ENCODE measurements at places on chromosomes 11 and 22.

DNA sequence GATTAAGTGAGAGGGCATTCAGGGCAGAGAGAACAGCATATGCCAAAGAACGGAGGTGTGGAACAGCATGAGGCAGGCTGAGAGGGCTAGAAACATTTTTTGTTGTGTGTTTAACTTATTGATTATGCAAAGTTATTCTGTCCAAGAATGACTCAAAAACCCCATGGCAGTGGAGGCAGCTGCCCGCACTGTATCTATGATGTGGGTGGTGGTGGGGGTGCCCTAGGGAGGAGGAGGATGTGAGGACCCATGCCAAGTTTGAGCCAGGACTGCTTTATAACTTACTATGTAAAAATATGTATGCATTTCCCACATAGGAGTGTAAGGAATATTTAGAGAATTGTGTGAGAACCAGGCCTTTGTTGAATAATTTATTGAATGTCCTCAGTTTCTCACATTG lies 85.4 kb upstream of the GNAZ start:
- DNase-seq = no peak

DNA sequence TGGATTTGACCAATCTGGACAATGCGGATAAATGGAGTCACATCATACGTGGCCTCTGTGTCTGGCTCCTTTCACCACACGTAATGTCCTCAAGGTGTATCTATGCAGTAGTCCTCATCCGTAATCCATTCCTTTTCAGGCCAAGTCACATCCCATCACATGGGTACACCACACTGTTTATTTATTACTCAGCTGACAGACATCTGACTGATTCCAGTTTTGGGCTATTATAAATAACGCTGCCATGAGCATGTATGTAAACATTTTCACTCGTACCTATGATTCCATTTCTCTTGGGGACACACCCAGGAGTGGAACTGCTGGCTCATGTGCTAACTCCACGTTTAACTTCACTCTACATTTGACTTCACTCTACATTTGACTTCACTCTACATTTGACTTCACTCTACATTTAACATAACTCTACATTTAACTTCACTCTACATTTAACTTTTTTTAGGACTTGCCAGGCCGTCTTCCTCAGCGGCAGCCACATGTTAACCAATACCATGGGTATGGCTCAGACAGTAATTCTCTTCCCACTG lies 52.1 kb downstream of the SHANK2 start:
- no peak for DNase-seq

DNA sequence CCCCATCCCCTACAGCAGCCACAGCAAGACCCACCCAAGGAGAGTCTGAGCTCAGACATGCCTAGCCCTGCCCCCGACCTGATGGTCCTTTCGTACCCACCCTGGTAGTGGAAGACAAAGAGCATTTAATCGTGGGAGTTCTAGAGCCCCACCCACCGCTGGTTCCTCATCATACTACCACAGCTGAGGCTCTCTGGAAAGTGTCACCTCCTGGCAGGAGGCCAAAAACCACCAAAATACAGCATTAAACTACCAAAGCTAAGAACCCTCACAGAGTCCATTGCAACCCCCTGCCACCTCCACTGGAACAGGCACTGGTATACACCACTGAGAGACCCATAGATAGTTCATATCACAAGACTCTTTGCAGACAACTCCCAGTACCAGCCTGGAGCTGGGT lies 311.1 kb downstream of the TENM4 start:
- DNase-seq = no peak

- no peak for DNase-seq
Measured at GRCh38 chr11:27663326-27663725, 36.9 kb downstream of the BDNF start.

- DNase-seq = no peak
Measured at GRCh38 chr11:86119077-86119476, 50.2 kb upstream of the PICALM start.

GRCh38 chr11:3849297-3849874 lies 6.1 kb upstream of the STIM1 start:
- DNase-seq = no peak

DNA sequence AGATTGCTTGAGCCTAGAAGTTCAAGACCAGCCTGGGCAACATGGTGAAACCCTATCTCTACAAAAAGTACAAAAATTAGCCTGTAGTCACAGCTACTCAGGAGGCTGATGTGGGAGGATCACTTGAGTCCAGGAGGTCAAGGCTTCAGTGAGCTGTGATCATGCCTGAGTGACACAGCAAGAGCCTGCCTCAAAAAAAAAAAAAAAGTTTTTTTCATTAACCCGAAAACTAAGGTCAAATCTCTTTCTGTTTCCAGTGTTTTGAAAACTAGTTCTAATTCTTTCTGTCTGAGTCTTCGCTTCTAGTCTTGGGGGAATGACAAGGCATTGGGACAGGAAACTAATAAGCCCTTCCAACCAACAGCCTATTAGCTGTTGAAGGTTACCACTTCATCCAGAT lies 57.6 kb downstream of the LIF start:
- no peak for DNase-seq

DNA sequence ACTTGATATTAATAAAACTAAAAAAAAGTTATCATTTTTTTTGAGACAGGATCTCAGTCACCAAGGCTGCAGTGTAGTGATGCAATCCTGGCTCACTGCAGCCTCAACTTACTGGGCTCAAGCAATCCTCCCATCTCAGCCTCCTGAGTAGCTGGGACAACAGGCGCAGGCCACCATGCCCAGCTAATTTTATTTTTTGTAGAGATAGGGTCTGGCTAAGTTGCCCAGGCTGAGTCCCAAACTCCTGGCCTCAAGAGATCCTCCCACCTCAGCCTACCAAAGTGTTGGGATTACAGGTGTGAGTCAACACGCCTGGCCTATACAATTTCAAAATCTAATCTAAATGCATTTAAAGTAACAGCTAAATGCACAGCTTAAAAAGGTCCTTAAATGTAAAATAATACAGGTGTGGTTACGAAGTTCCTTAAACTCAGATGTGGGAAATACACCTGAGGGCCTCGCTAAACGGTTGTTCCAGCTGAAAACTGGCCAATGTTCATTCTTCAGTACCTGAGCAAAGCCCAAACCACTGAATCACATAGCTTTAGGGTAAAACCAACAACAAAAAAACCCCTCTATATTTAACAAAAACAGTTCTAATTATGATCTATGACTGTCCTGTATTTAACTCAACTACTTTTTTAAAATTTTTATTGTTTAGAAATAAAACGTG lies 11.8 kb downstream of the NAP1L4 start:
- no peak for DNase-seq

DNA sequence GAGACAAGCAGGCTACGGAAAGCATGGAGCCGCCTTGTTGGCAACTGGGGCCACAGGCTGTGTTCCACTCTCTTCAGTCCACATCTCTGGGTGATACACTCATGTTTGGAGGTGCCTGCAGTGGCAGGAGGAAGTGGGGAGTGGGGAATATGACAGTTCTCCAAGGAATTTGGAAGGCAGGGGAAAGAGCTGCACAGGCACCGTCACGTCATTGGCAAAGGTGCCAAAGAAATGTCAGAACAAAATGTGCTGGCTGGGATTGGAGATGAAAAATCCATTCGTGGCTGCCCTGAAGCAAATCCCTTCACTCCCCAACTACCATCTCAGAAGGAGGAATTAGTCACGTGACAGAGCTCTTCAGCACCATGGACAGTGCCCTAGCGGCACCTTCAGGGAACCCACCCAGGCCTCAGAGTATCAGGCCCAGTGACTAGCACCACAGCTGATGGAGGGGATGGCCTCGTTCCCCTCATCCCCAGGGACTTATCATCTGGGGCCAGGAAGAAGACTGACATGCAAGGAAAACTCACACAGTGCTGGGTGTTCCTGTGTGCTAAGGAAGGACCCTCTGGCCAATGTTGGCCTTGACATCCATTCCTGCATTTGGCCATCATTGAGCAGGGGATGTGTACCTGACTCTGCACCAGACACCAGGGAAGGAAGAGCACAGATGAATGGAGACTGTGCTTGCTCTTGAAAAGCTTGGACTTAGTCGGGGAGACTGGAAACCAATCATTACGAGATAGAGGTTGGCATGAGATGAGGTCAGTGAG lies 48.5 kb upstream of the PRDM11 start:
- DNase-seq = peak; percentile 85

DNA sequence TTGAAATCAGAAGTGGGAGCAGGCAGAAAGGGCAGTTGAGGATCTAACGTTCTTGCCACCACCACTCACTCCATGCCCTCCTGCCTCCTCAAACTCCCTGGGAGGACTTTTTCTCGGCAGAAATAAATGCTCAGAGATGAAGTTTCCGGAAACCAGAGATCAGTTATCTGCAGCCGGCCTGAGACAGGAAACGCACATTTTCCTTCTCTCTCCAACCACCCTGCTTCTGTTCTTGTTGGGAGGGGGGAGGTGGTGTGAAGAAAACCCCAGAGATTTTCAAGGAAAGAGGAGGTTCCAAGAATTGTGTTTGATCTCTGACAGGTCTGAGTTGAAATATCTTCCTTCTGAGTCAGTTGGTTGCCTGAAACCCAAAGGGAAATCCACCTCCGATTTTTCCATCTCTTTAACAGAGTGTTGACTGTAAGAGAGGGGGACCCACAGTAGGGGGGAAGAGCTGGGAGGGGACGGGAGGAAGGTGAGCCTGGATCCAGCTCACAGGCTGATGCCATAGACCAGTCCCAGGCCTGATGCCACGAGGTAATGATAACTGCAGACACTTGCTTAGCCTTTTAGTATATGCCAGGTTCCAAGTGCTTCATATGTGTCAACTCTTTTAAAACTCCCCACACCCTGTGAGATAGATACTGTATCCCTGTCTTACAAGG lies 100.8 kb downstream of the TRAF6 start:
- DNase-seq = no peak

DNA sequence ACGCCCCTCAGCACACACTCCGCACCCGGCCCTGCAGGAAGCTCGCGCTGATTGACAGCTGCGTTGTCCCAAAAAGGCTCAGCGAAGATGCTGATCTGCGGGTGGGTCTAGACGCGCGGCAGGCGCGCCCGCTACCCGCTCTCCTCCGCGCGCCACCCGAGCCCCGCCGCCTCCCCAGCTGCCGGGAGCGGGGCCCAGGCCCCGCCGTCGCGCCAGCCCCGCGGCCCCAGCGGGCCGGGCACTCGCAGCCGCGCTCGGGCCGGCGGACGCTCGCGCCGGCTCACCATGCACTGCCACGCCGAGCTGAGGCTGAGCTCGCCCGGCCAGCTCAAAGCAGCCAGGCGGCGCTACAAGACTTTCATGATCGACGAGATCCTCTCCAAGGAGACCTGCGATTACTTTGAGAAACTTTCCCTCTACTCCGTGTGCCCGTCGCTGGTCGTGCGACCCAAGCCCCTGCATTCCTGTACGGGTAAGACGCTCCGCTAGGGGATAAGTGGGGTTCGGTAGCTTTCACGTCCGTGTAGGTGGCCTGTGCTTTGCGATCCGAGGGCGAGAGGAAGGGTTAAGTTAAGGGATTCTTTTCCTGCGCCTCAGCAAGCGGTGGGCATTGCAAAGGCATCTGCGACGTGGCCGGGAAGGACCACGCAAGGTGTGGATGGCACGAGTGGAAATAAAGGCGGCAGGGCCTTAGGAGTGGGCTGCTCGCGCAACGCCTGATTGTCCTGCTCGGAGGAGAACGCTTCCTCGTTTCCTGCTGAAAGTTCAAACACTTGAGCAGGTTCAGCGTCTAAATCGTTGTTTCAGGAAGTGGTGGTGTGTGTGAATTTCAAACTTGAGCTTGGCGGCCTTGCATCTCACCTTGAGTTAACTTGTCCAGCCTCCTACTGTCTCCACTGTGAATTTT lies at the start of gene BARX2:
BARX2 (plus strand) TSS at position 98 of the 907 bp plus-strand sequence; CDS start at position 286, 188 bp downstream.
- peak; percentile 68 for DNase-seq

DNA sequence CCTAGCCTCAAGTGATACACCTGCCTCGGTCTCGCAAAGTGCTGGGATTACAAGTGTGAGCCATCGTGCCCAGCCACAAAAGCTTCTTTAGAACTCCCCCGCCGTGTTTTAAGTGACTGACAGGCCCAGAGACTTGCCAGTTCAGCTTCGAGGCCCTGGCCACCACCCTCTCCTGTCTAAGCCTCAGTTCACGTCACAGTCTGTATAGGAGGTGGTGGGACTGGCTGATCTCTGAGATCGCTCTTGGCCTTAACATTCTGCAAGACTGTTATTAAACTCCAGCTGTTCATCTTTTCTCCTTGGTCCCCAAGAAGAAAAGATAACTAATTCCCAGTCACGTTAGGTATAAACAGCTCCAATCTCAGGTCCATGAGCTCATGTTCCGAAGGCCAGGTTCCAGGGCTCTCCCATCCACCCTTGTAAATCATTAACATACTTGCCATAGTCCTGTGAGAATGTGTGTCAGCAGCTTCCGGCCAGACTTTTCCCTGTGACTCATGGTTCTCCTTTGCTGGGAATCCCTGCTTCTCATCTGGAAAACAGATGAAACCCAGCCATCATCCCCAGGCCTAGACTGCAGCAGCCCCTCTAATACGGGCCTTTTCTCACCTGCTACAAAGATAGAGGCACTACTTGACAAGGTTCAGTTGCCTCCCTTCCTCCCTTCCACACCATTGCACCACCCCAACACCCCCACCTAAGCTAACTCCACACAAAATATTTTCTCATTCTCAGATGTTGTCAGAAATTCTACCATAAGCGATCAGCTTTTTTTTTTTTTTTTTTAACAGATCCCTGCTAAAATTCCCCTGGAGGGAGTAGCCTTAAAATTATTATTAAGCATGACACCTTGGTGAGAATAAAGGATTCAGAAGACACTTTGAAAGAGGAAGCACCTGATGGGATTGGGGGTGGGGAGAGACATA lies 5.6 kb upstream of the KIAA0930 start:
- DNase-seq = no peak

Measured in NT2/D1 (cell line).